ENCODE measurements at places on chromosomes 4 and X.

GRCh38 chr4:35164063-35164462 lies 1080.3 kb downstream of the ARAP2 start:
- no peaks in the 10 kb centered on the region for H3K27me3 ChIP-seq
- H3K36me3 ChIP-seq, result no peaks in the 10 kb centered on the region
- H3K27ac ChIP-seq, result no peak overlapping the region

DNA sequence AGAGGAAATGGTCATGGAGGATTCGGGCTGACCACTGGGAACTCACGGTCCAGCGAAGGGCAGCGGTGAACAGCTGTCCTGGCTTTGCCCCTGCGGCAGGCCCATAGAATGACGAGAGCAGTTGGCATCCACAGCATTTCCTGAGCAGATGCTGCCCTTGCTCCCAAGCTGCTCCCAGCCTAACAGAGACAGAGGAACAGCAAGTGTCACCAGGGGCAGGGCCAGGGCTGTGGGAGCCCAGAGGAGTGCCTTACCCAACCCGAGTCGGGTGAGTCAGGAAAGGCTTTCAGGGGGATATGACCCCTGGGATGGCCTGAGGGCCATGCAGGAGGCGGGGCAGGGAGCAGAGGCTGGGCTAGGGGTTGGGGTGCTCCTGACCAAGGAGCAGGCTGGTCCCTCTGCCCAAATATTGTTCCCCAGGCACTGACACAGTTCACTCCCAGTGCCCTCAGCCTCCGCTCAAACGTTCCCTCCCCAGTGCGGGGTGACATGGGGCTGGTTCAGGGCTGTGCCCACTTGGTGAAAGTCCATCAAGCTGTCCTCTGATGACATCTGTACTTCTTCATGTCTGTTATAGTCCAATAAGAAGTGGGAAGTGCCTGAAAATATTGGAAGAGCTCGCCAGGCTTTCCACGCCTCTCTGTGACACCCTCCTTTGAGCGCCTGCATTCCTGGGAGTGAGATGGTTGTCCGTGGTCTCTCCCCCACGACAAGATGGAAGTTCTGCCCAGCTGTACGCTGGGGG lies 64.7 kb upstream of the GPR78 start:
- no peaks in the 10 kb centered on the region for H3K27me3 ChIP-seq
- DNase-seq, result no peak
- H3K4me1 ChIP-seq, result no peaks in the 10 kb centered on the region
- H3K4me3 ChIP-seq, result no peak overlapping the region
- H3K27ac ChIP-seq, result no peak overlapping the region

GRCh38 chr4:166827167-166827566 lies 407.1 kb downstream of the SPOCK3 start:
- H3K4me1 ChIP-seq, result no peaks in the 10 kb centered on the region
- no peak overlapping the region for H3K4me3 ChIP-seq
- H3K36me3 ChIP-seq, result no peaks in the 10 kb centered on the region
- H3K27ac ChIP-seq, result no peak overlapping the region
- no peaks in the 10 kb centered on the region for H3K27me3 ChIP-seq

- no peaks in the 10 kb centered on the region for H3K27me3 ChIP-seq
- no peaks in the 10 kb centered on the region for H3K36me3 ChIP-seq
- no peak overlapping the region for H3K4me3 ChIP-seq
- H3K4me1 ChIP-seq, result 0 out of 2 replicates have a peak, but pooled peaks cover 3% of the 10 kb centered on the region
- H3K27ac ChIP-seq, result no peak overlapping the region
Measured at GRCh38 chr4:163697121-163697520, 202.6 kb downstream of the TMA16 start.

- peaks cover 4% of the 10 kb centered on the region for H3K4me1 ChIP-seq
- no peaks in the 10 kb centered on the region for H3K27me3 ChIP-seq
- H3K4me3 ChIP-seq, result no peak overlapping the region
- DNase-seq, result peak; percentile 7
Measured at GRCh38 chr4:118683513-118683912, 1.7 kb upstream of the METTL14 start.

DNA sequence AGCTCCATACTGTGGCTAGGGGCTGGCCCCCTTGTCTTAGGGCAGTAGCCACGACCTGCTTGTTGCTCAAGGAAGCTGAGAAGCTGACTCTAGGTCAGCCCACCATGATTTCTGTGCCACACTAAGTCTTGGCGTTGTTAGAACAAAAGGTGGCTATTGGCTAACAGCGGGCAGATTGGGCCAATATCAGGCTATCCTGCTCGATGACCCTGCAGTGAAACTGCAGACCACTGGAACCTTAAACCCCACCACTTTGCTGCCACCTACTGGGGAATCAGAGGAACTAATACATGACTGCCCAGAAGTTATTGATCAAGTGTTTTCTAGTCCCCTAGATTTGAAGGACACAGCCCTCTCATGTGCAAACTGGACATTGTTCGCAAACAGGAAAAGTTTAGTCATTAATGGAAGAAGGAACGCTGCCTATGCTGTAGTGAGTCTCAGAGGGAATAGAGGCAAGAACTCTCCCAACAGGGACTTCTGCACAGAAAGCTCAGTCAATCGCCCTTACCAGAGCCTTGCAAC lies 17.0 kb upstream of the PAPSS1 start:
- peak; percentile 70 for DNase-seq
- H3K4me1 ChIP-seq, result no peaks in the 10 kb centered on the region
- H3K27ac ChIP-seq, result no peak overlapping the region
- H3K27me3 ChIP-seq, result no peaks in the 10 kb centered on the region
- no peak overlapping the region for H3K4me3 ChIP-seq

DNA sequence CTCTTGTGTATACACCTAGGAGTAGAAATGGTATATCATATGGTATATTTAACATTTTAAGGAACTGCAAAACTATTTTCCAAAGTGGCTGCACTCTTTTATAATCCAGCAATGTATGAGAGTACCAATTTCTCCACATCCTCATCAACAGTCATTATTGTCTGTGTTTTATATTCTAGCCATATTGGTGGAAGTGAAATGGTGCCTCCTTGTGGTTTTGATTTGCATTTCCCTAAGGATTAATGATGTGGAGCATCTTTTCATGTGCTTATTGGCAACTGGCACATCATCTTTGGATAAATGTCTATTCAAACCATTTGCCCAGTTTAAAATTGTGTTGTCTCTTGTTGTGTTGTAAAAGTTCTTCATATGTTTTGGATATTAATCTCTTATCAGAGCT lies 9.6 kb downstream of the BMP15 start:
- no peak overlapping the region for H3K27ac ChIP-seq
- no peaks in the 10 kb centered on the region for H3K4me1 ChIP-seq
- no peaks in the 10 kb centered on the region for H3K36me3 ChIP-seq
- DNase-seq, result peak; percentile 4

- H3K27me3 ChIP-seq, result no peaks in the 10 kb centered on the region
- H3K36me3 ChIP-seq, result no peaks in the 10 kb centered on the region
- DNase-seq, result no peak
- no peak overlapping the region for H3K27ac ChIP-seq
Measured at GRCh38 chrX:154730253-154730891, 20.5 kb downstream of the GAB3 start.

DNA sequence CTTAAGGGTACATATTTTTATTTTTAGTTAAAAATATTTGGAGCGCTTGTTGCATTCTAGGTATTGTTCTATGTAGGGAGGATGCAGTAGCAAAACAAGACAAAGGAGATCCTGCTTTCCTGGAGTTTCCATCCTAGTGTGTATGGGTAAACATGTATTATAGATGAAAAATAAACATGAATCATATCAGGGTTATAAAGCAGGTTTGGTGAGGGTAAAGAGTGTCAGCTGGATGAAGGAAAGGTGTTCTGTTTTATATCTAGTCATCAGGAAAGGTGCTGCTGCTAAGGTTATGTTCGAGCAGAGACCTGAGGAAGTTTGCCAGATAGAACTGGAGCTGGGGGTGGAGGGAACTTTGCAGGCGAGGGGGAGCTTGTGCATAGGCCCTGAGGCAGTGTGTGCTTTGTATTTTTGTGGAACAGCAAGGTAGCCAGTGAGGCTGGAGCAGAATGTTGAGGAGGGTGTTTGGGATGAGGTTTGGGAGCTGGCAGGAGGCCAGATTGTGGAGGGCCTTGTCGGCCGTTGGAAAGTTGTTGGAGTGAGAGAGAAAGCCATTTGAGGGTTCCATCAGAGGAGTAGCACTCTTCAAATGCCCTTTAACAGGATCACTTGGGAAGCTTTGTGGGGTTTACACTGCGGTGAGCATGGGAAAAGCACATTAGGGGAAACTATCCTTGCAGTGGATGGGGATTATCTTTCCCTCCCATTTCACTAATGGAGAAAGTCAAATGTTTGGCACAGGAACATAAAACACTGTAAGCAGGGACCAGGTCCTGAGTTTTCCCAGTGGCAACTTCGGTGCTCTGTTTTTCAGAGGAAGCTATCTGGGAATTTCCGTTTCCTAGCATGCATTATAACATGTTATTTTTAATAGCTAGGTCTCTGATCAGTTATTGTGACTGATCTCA lies 35.9 kb downstream of the AFF1 start:
- peak overlapping the region; percentile 77 for H3K27ac ChIP-seq
- no peak for DNase-seq
- peaks cover 44% of the 10 kb centered on the region for H3K4me1 ChIP-seq
- no peaks in the 10 kb centered on the region for H3K27me3 ChIP-seq
- H3K4me3 ChIP-seq, result no peak overlapping the region

- no peak overlapping the region for H3K27ac ChIP-seq
- no peaks in the 10 kb centered on the region for H3K4me1 ChIP-seq
- H3K4me3 ChIP-seq, result no peak overlapping the region
- DNase-seq, result peak; percentile 3
- H3K27me3 ChIP-seq, result no peaks in the 10 kb centered on the region
Measured at GRCh38 chrX:136166221-136166855, 19.0 kb downstream of the FHL1 start.

DNA sequence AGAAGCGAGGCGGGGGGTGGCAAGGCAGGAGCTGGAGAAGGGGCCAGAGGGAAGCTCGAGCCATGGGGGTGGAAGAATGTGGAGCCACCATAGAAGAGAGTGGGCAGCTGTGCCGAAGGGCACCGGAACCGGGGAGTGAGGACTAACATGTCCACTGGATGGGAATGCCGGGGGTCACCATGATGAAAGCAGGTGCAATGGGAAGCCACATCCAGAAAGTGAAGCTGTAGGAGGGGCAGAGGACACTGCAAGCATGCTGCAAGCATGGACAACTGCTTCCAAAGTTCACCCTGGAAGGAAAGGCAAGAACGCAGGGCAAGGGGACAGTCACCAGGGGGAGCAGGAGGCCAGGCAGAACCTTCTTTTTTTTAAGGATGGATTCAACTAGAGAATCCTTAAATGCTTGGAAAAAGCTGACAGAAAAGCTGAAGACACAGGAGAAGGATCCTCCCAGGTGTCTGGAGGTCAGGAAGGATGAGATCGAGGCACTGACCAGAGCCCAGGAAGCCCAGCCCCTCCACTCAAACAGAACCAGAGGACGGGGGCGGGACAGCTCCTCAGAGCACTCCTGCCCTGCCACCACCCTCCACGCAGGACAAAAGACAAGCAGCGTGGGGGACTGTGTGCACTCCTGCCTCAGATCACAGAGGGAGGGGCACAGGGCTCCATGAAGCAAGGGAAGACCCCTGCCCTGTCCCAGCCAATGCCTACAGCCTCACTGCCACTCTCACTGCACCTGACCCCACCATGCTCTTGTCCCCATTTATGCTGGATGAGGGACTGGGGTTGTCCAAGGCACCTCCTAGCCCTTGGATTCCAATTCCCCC lies 169.2 kb downstream of the AFAP1 start:
- no peak overlapping the region for H3K4me3 ChIP-seq
- DNase-seq, result peak; percentile 51
- H3K27ac ChIP-seq, result peak overlapping the region; percentile 76
- H3K36me3 ChIP-seq, result no peaks in the 10 kb centered on the region

GRCh38 chr4:149555146-149555545 lies 260.5 kb downstream of the IQCM start:
- no peak overlapping the region for H3K4me3 ChIP-seq
- no peaks in the 10 kb centered on the region for H3K4me1 ChIP-seq
- H3K36me3 ChIP-seq, result no peaks in the 10 kb centered on the region
- H3K27ac ChIP-seq, result no peak overlapping the region
- no peaks in the 10 kb centered on the region for H3K27me3 ChIP-seq

DNA sequence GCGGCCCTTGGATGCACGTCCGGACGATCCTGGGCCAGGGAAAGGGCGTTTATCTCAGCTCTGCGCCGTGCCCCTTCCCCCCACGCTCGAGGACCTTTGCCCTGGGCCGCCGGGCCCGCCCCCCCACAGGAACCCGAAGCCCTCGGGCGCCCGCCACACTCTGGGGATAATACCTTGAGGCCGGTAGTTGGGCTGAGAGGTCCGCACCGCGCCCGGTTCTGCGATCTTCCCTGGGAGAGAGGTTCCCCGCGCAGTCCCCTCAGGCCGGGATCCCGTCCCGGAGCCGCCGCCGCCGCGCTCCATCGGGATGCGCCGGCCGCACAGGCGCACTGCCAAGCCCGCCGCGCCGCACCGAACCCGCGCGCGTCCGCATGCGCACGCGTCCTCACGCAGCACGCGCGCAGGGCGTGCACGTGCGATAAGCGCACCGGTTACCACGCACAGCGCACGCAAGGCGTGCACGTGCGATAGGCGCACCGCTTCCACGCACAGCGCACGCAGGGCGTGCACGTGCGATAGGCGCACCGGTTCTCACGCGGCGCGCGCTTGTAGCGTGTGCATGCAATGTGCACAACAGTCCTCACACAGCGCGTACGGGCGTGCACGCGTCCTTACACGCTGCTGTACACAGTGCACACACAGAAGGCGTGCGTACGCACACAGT lies at the start of gene MAP7D2:
MAP7D2 (minus strand) TSS at position 331 of the 664 bp plus-strand sequence; CDS start at position 303, 28 bp downstream.
- no peaks in the 10 kb centered on the region for H3K36me3 ChIP-seq
- H3K4me1 ChIP-seq, result no peaks in the 10 kb centered on the region
- H3K4me3 ChIP-seq, result peak within 1 kb of the TSS; percentile 66

- H3K36me3 ChIP-seq, result no peaks in the 10 kb centered on the region
- H3K27ac ChIP-seq, result no peak overlapping the region
- no peak overlapping the region for H3K4me3 ChIP-seq
Measured at GRCh38 chr4:5455003-5455585, 253.3 kb downstream of the EVC2 start.

DNA sequence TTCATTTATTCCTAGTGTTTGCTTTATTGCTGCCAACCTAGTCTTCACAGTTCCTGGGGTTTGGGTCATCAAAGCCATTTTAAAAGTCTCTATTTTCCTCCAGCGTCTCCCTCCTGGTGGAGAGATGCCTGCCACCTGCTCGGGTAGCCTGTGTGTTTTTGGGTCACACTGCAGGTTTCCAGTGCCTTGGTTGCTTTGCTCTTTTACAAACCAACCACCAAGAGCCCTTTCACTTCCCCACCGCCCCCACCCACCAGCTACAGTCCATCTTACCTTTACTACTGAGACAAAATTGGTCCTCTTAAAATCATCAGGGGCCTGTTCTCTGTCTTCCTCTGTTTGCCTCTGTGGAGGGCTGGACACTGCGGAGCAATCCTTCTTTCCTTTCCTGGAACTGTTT lies 280.5 kb upstream of the GATB start:
- no peak for DNase-seq
- H3K4me1 ChIP-seq, result no peaks in the 10 kb centered on the region
- no peak overlapping the region for H3K4me3 ChIP-seq
- no peak overlapping the region for H3K27ac ChIP-seq
- H3K36me3 ChIP-seq, result no peaks in the 10 kb centered on the region

- 0 out of 2 replicates have a peak, but pooled peaks cover 4% of the 10 kb centered on the region for H3K4me1 ChIP-seq
- no peaks in the 10 kb centered on the region for H3K27me3 ChIP-seq
- peak; percentile 42 for DNase-seq
- H3K27ac ChIP-seq, result no peak overlapping the region
Measured at GRCh38 chrX:68995780-68996551, 167.1 kb downstream of the EFNB1 start.

All from Caco-2 (cell line).